ENCODE measurements at places on chromosomes 5 and 9. TPM values are rescaled to one million over a fixed set of nuclear protein-coding genes. Genes with fewer than 3 reads are reported as not detected.

The SHC3 gene
- total RNA-seq, result 7.3 TPM

The LURAP1L gene
- 10.8 TPM for total RNA-seq

The PIP5KL1 gene
- total RNA-seq, result 3.9 TPM

The CYFIP2 gene
- total RNA-seq, result 47.5 TPM

The BNC2 gene
- total RNA-seq, result 19.0 TPM

The IL4 gene
- not detected for total RNA-seq

The PCDHB15 gene
- 1.7 TPM for total RNA-seq

The SGCD gene
- 0.05 TPM for total RNA-seq

The AFAP1L1 gene
- total RNA-seq, result 274 TPM

The AQP7 gene
- total RNA-seq, result not detected

The NPR2 gene
- 16.6 TPM for total RNA-seq

The PCDHGA11 gene
- total RNA-seq, result 17.5 TPM

The LCN9 gene
- total RNA-seq, result not detected

The ZNF883 gene
- 4.1 TPM for total RNA-seq

The CCDC112 gene
- total RNA-seq, result 9.4 TPM

The LOX gene
- 164 TPM for total RNA-seq

The GTF3C4 gene
- total RNA-seq, result 16.3 TPM

The THBS4 gene
- total RNA-seq, result 1.4 TPM

The C9orf57 gene
- not detected for total RNA-seq

The IL9 gene
- total RNA-seq, result not detected

The UBE2B gene
- 59.0 TPM for total RNA-seq

The PPP3R2 gene
- total RNA-seq, result not detected

The OBP2B gene
- total RNA-seq, result not detected

The TNFSF8 gene
- not detected for total RNA-seq

The STKLD1 gene
- 0.06 TPM for total RNA-seq

The LMX1B gene
- total RNA-seq, result 0.10 TPM

The TPPP gene
- total RNA-seq, result 0.19 TPM

The QRFP gene
- not detected for total RNA-seq

The IFNA13 gene
- total RNA-seq, result not detected

The PTPDC1 gene
- 12.7 TPM for total RNA-seq

The NDUFAF2 gene
- total RNA-seq, result 19.6 TPM

The PDLIM4 gene
- total RNA-seq, result 118 TPM

The FCHSD1 gene
- total RNA-seq, result 29.3 TPM

The MOB3B gene
- 0.47 TPM for total RNA-seq

The PCDHB5 gene
- total RNA-seq, result 2.5 TPM

The BAAT gene
- total RNA-seq, result not detected

The LRRTM2 gene
- total RNA-seq, result not detected

The CMYA5 gene
- total RNA-seq, result 0.06 TPM

The RIMOC1 gene
- total RNA-seq, result 14.8 TPM

The NACC2 gene
- total RNA-seq, result 41.5 TPM

The SLC45A2 gene
- not detected for total RNA-seq

The CENPK gene
- 12.4 TPM for total RNA-seq

The ANGPTL2 gene
- 25.5 TPM for total RNA-seq

The TAS2R1 gene
- not detected for total RNA-seq

The COL15A1 gene
- 5.8 TPM for total RNA-seq

The SPINK7 gene
- total RNA-seq, result not detected

The ACTL7B gene
- total RNA-seq, result not detected

The HTR1A gene
- not detected for total RNA-seq
